ENCODE measurements at places on chromosomes 1 and 21.

DNA sequence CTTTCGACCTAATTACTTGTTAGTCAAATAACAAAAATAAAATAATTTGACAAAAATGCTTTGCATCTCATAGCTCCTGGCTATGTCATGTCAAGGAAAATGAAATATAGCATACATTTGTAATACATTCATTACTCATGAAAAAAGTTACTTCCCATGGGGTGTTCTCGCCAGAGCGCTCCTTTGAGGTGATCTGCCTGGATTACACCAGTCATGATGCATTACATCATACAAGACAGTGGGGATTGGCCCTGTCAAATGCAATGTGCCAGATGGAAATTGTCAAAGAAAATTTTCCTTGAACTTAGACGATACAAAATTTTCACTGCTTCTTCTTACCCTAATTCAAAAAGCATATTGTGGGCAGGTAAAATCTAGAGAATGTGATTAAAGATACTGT, 215.6 kb upstream of the B3GALT2 start:
- no peak for DNase-seq

- DNase-seq = no peak
These were observed 90.7 kb downstream of the MAB21L3 start for GRCh38 chr1:116201911-116202310.

GRCh38 chr1:217892750-217893149, 261.6 kb downstream of the SPATA17 start:
- DNase-seq = no peak

DNA sequence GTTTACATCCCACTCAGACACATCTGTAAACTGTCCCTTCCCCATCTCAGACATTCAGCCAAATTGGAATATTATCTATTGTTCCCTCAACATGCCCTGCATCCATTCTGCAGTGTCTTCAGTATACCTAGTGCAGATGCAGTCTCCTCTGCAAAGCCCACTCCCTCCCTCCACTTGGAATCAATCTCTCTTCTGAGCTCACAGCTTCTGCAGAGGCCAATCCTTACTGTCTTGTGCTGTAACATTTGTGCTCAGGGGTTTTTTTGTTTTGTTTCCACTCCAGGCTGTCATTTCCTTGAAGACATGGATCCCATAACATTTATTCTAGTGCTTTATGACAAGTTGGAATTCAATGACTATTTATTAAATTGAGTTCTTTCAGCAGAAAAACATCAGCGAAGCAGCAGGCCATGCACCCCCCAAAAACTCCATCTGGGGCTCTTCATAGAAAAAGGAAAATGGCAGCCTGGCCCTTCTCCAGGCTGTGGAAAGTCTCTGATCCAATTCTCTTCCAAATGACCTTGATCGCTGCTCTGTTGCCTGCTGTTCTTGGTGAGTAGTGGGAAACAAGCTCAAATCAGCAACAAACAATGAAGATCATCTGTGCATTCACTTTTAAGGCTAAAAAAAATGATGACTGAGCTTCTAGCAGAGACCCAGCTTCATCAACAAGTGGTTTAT, 8.7 kb downstream of the C4BPA start:
- no peak for DNase-seq

DNA sequence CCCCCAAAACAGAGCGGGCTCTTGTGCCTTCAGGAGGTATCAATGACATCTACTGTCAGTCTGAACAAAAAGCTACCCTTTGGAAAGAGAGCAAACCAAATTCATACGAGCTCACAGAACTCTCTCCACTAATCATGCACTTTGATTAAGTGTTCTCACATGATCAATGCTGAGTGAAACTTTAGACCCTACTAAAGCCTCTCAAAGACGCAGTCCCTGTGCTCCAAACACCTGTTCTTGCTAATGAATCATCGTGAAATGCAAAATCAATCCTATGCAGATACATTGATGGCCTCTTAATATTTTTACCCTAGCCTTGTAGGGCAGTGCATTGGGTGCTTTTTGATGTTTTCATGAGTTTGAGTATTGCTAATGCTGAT, 113.4 kb downstream of the ZBTB18 start:
- no peak for DNase-seq

DNA sequence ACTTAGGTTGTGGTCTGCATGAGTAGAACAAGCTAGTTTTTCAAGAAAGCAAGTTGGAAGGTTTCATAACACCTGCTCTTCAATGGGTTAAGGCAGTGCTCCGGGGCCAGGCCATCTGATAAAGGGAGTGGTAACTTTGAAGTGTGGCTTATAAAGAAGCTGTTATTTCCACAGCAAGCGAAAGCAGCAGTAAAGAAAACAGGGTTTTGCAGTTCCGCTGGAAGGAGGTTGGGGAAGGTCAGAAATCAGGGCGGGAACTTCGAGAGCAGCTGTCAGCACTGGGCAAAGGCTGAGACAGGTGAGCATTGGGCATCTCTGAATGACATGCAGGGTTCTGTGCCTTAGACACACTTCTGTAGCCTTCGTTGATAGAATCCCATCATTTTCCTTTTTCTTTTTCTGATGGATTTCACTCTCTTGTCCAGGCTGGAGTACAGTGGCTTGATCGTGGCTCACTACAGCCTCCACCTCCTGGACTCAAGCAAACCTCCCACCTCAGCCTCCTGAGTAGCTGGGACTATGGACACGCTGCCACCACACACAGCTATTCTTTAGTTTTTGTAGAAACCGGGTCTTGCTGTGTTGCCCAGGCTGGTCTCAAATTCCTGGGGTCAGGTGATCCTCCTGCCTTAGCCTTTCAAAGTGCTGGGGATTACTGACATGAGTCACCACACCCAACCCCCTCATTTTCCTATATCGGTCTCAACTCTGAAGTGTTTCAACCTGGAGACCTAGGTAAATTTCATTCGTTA, 20.5 kb downstream of the TMEM51 start:
- DNase-seq = no peak

DNA sequence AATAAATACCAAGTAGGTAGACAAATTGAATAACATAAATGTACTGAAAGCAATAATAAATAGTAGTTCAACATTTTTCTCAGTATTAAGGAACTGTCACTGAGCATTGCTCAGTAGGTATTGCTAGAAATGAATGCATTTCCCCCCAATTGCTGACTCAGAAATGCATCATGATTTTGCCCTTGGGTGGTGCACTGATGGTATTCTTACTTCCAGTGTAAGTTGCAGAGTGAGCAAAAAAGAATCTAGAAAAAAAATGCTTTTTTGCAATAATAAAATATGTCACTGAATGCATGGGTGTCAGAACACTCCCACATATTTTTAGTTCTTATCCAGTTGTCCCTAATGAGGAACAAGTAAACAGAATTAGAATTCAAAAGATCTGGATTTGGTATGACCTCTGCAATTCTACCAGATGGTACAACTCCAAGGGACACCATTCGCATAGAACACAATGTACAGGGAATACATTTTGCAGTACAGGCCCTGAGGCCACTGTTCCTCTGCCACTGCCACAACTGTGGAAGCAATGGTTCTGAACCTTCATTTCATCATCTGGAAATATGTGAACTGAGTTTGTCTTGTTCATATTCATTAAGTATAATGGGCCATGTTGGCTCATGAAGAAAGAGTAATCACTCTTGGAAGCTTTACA, 78.0 kb downstream of the ATP6V1G3 start:
- DNase-seq = no peak

DNA sequence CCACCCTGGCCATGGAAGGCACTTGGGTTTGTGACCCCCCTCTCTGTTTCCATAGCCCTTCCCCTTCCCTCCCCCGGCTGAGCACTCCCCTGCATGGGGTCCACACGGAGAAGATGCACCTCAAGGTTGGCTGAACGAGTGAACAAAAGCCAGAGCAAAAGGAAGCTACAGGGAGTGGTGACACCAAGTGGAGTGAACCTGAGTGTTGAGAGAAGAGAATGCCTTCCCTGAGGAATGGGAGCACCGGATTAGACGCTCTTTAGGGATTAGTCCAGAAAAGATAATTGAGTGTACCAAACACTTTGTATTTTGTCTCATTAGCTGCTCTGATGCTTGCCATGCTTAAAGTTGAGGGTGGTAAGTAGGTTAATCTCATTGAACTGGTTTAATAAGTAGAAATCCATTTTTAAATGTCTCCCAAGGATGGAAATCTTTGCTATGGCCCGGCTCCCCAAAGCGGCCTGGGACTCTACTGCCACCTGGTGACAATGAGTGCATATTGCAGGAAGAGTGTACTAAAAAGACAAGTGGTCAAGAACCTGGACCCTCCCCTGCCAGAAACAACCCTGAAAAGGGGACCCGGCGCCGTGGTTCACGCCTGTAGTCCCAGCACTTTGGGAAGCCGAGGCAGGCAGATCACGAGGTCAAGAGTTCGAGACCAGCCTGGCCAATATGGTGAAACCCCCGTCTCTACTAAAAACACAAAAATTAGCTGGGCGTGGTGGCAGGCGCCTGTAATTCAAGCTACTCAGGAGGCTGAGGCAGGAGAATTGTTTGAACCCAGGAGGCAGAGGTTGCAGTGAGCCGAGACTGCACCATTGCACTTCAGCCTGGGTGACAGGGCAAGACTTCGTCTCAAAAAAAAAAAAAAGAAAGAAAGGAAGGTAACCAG, 150.6 kb upstream of the ZC3H12A start:
- DNase-seq = no peak

DNA sequence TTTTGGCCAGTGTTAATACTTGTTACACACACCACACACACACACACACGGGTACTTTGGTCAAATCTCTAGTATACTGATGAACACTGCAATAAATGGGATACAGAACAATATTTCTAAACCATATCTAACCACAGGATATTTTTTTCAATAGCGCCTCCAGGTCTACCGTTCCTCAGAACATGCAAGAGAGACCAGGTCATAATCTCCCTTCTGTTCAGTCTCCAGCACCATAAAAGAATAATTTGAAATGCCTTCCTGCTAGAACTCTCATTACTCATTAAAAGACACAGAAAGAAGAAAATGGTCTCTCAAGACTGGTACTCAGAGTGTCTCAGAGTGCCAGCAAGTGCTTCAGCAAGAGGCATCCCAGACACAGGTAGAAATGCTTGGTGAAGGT, 11.5 kb upstream of the SLC44A3 start:
- DNase-seq = no peak

Data from natural killer cell treated with Interleukin-12 subunit alpha and Interleukin-12 subunit beta and Interleukin-15 and Interleukin-18, amount 100 ng/mL, for 72 hours (primary cell).